ENCODE measurements at places on chromosomes 16 and 17.

GRCh38 chr16:14437426-14437825 is 192.6 kb downstream of the PARN start:
- no peak for DNase-seq

- DNase-seq: no peak
These were observed 39.4 kb downstream of the HS3ST3A1 start for GRCh38 chr17:13562271-13562800.

GRCh38 chr17:55672585-55673501 is 49.8 kb downstream of the TMEM100 start:
- DNase-seq: peak; percentile 7

- no peak for DNase-seq
These were observed 7.2 kb upstream of the PLXDC1 start for GRCh38 chr17:39158623-39159022.

GRCh38 chr16:26563018-26563417 is 503.7 kb upstream of the C16orf82 start:
- DNase-seq: no peak

- peak; percentile 66 for DNase-seq
These were observed 503 bp downstream of the C16orf54 start for GRCh38 chr16:29745121-29745852.

DNA sequence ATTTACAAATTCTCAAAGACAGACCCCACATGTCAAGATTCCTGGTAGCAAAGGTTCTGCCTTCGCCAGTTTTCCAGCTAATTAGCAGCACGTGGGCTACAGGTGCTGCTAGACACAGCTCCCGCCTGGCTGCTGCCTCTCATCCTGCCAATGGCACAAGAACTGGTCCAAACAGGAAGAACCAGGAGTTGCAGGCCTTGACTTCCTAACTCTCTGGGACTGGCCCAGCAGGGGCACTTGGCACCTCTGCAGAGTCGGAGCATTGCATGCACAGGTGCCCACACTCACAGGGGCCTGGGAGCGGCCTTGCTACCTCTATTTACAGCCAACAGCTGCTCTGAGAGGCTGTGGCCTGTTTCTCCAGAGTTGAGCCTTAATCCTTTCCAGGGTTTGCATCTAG is 39.6 kb downstream of the TK2 start:
- DNase-seq: no peak

GRCh38 chr17:8255499-8255898 is 6.4 kb downstream of the PFAS start:
- no peak for DNase-seq

DNA sequence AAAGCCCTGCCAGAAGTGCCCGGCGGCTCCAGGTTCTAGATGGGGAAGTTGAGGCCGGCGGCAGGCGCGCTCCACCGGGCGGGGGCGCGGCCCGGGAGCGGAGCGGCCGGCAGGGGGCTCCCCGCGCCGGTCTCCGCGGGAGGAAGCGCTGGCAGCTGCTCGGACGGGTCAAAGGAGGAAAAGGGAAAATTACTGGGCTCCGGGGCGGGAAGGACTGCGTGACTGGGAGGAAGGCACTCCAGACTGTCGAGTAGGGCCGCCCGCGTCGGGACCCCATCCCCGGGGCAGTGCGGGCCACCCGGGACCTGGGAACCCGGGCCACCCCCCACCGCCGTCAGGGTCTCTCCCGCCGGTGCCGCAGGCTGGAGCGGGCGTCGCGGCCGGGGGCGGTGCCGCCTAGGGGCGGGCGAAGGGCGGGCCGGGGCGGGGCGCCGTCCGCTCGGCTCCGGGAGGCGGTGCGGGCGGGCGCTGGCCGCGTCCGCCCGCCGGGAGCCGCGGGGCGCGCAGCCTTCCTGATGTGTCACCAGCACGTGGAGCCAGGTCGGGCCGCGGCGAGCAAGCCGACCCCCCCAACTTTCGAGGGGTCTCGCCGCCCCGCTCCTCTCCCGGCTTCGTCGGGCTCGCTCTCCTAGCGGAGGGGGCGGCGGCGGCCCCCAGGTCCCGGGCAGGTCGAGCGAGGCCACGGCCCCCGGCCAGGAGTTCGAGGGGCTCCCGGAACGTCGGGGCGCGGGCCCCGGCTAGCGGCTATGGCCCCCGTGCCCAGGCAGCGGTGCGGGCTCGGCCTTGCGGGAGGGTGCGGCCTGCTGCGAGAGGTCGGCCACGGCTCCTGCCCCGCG is 167.5 kb downstream of the RAB11FIP4 start:
- peak; percentile 63 for DNase-seq

DNA sequence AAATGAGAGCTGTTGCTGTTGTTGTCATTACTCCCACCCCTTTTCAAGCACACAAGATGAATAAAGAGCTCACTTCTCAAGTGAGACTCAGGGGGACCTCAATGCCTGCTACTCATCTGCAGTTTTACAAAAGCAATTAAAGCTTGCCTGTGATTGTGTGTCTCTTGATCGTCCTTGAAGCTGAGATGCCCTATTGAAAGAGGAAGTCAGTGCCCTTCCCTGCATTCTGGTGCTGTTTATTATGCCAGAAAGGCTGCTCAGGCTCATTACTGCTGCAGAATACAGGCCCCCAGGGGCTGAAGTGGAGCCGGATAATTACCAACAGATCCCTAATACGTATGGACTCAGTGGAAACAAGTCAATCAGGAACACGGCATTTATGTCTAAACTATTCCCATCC is 147.2 kb downstream of the HS3ST2 start:
- DNase-seq: no peak

DNA sequence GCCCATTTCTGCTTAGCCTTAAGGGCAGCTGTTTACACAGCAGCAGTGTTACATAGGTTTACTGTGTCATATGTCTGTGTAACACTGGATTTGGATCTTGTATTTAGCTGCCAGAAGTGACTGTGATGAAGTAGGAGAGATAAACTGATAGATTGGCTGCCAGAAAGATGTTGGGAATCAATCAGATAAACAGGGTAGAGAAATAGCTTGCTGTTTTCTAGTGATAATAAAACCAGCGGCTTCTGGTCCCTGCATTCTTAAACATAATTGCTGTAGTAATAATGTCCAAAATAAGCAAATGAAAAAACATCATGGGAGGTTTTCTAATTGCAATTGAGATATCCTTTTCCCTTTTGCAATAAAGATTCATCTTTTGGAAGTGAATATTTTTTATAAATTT is 68.7 kb downstream of the AATF start:
- DNase-seq: no peak

- peak; percentile 77 for DNase-seq
These were observed 30.3 kb downstream of the HMOX2 start for GRCh38 chr16:4506450-4506849.

- DNase-seq: no peak
These were observed 95.6 kb upstream of the CDYL2 start for GRCh38 chr16:80899809-80900592.

DNA sequence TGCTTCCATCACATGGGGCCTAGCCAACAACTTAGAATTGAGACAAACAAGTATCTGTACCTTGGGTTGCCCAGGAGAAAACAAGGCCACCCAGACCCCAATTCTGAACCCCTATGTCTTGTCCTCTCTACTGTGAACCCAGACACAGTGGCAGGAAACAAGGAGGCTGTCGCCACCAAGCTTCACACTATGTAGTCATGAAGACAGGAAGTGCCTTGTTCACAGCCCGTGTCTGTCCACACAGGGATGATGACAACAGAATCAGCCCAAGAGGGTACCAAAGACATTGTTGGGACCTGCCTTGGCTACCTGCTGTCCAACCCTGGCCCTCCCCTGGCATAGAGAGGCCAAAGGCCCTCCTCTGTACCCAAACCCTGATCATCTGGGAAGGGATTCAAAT is 84.8 kb downstream of the CDYL2 start:
- DNase-seq: peak; percentile 39
